Panc1 (cell line): ENCODE measurements at places on chromosomes 12 and 14. TPM values are rescaled to one million over a fixed set of nuclear protein-coding genes. Genes with fewer than 3 reads are reported as not detected.

The BMP4 gene
- total RNA-seq: 0.87 TPM

The PELI2 gene
- 0.28 TPM for total RNA-seq

The SLC6A15 gene
- 0.36 TPM for total RNA-seq

The MFAP5 gene
- total RNA-seq: not detected

The PZP gene
- total RNA-seq: not detected

The CELA1 gene
- not detected for total RNA-seq

The KCNJ8 gene
- not detected for total RNA-seq

The RNASE1 gene
- 0.69 TPM for total RNA-seq

The ISM2 gene
- total RNA-seq: 2.6 TPM

The MDP1 gene
- 8.9 TPM for total RNA-seq

The KRT79 gene
- not detected for total RNA-seq

The STAC3 gene
- 0.87 TPM for total RNA-seq

The KRT80 gene
- total RNA-seq: 51.5 TPM

The SSTR1 gene
- not detected for total RNA-seq

The HOXC9 gene
- total RNA-seq: 37.2 TPM

The KRT81 gene
- 0.90 TPM for total RNA-seq

The DCN gene
- 1.9 TPM for total RNA-seq

- no peak for DNase-seq
Measured at GRCh38 chr12:53205747-53206419, 1.2 kb downstream of the ITGB7 start.

GRCh38 chr12:14892726-14893505 lies 7.3 kb upstream of the MGP start:
- DNase-seq: no peak

DNA sequence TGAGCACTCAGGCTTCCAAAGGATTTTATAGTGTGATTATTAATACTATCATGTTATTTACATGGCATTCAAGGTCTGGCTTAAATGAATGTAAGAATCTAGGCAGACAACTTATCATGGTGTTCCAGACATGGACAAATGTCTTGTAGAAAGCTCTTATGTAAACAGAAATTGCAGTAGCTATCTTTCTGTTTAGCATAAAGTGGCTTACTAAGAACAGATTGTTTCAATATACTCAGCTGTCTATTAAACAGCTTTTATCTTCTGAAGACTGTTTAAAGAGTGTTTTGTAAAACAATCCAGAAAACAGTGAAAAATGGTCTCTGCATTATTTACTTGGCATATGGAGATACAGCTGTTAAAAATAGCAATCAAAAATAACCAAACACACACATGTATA lies 1061.8 kb upstream of the SEL1L start:
- DNase-seq: no peak

DNA sequence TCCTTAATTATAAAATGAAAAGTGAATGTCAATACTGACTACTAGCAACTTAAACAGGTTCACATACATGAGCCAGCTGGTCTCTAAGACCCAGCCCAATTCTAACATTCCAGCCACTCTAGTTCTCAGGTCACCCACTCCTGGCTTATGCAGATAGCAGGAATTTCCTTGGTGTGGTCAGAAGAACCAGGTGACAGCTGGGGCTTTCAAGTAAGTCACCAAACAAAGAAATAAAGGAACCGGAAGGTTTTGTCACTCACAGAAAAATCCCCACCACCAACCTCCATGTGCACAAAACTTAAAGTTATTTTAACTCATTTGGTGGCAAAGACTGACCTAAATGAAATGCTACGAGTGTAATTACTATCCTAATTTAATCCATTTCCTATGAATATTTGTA lies 129.6 kb upstream of the CDKN3 start:
- no peak for DNase-seq

- no peak for DNase-seq
Measured at GRCh38 chr12:54555670-54556257, 6.4 kb downstream of the PDE1B start.

DNA sequence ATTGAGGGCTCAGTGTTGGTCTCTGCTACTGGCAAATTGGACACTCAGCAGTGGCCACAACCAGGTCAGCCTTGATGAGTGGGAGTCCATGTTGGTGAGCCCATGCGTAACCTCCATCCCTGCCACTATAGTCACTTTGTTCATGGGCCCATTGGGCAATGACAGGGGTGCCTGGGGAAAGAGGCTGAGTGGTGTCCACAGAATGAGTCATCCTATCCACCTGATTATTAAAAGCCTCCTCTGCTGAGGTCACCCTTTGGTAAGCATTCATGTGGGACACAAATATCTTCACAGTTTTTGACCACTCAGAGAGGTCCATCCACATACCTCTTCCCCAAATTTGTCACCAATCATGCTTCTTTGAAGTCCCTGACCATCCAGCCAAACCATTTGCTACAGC lies 50.0 kb downstream of the FIGNL2 start:
- DNase-seq: no peak

- no peak for DNase-seq
Measured at GRCh38 chr12:77076886-77077285, 11.5 kb upstream of the E2F7 start.

DNA sequence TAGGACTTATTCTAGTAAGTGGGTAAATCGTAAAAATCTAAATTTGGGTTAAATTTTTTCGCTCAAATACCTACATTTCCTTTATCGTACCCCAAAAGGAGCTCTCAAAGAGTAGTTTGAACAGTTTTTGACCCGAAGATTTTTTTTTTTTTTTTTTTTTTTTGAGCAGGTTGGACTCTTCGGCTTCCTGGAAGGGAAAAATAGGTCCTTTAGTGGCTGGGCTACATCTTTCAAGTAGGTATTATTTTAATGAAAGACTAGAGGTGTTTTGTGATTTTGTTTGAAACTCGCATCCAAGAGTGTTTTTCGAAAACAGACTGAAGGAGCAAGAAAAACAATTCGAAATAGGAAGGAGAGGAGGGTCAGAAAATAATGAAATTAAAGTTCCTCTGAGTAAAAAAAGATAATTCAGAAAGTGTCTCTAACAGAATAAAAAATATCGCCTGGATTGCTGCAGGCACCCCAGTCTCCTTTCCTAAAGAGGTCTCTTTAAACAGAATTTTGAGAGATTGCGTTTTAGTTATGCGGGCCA lies 6.0 kb downstream of the CDKN1B start:
- no peak for DNase-seq

DNA sequence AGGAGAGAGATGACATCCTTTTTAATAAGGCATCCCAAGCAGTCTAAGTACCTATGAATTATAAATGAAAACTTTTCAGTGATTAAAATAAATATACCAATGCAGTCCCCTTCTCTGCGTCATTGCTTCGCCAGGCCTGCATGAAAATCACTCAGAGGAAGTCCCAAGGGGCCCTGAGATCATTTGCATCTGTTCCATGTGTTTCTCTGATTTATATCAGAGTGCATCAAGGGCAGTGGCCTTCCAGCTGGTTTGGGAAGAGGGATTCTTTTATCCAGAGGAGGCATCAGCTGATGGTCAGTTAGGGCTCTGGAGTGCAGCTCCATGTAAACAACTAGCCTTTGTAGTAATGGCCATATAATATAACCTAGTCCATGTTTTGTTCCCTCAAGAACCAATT lies 210.1 kb downstream of the RGS6 start:
- DNase-seq: no peak

DNA sequence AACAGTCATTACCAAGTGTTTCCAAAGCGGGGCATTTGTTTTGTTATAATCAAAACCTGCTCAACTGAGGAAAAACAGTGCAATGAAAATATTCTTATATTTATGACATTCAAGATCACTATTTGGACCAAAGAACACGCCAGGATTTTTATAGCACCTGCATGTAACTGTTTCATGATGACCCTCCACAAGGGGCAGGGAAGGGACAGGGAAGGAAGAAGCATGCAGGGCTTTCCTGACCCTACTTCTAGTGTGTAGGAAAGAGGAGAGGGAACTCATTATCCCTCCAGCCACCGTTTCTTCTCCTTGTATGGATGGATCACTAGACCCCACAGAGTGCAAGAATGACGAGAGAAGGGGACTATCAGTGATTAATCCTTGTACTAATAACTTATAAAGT lies 49.4 kb downstream of the SPPL3 start:
- no peak for DNase-seq

GRCh38 chr14:76716285-76716684 lies 45.0 kb upstream of the VASH1 start:
- no peak for DNase-seq

DNA sequence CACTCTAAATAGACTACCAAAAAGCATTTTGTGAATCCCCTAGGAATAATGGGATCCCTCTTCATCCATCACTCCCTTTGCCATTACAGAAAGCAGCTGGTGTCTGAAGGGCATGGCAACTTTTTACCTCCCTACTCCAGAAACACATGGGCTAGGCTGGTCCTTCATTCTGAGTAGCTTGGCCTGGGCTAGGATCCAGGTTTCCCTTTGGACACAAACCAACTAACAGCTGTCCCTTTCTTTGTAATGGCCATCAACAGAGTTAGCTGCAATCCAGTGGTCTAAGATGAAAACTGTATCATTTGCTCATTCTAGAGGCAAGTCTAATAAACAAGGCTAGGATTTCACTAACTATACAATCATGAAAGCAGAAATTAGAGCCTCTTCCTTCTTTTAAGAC lies 7.4 kb downstream of the GRIN2B start:
- DNase-seq: no peak

GRCh38 chr12:89528434-89528833 lies 2.6 kb upstream of the POC1B start:
- DNase-seq: no peak

DNA sequence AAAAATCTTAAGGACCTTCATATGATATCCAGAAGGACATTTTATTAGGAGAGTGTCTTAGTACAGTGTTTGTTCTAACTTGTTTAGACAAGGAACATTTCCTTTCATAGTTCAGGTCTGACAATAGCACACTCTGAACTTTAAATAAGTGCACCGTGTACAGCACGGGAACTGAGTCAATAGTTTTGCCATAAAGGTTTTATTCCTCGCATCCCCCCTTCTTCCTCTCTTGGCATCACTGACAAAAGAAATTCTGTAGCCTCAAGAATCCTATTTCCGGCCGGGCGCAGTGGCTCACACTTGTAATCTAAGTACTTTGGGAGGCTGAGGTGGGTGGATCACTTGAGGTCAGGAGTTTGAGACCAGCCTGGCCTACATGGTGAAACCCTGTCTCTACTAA lies 58.3 kb downstream of the TMCC3 start:
- no peak for DNase-seq

GRCh38 chr12:10194160-10194670 lies 15.4 kb downstream of the TMEM52B start:
- no peak for DNase-seq

DNA sequence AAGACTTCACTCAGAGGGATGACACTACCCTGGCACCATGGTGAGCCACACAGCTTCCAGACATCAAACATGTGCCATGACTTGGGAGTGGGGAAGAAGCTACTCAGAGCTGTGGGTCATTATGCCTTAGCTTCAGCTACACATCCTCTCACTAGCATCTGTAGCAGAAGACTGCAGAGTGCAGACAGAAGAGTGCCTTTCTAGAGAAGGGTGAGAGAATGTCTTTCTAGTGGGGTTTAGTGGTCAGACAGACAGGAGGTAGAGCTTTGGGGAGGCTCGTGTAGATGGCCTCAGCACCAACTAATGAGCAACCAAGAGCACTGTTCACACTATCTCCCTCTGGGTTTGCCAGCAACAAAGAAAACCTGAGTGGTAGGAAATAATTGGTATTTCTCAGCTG lies 4.9 kb upstream of the B4GALNT3 start:
- no peak for DNase-seq

- DNase-seq: no peak
Measured at GRCh38 chr12:56591961-56592360, 38.2 kb downstream of the BAZ2A start.

- DNase-seq: no peak
Measured at GRCh38 chr12:106135781-106136180, 3.0 kb downstream of the NUAK1 start.

DNA sequence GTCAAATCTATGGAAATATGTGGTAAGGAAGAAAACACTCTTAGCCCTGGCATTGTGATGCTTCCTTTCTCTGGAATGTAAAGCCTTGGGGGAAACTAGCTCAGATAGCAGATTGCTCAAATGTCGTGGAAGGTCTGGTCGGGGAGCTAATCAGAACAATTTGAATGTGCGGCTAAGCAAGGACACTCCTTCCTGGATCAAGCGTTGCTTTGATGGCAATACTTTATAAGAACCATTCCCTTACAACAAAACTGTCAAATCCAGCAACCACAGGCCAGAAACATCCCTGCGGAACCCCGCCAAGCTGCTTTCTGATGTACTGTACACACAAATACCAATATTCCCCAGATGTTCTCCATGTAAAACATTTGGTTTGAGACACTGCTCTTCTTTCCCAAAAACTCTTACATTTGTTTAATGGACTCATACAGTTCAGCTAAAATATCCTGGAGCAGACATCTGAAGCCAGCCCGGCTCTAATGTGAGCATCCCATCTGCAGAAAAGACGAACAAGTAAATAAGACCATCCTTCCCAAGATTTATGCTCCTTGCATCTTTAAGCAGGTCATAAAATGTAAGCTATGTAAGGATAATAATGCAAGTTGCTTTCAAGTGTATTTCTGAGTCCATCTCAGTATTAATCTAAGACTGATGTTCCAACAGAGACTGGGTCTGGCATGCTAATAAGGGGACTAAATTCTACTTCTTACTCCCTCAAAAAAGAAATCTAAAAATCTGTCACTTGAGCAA lies 20.2 kb downstream of the NUAK1 start:
- DNase-seq: no peak

GRCh38 chr12:100375038-100375735 lies 18.3 kb downstream of the SLC17A8 start:
- no peak for DNase-seq

GRCh38 chr14:36096090-36096489 lies 80.4 kb downstream of the PTCSC3 start:
- no peak for DNase-seq

DNA sequence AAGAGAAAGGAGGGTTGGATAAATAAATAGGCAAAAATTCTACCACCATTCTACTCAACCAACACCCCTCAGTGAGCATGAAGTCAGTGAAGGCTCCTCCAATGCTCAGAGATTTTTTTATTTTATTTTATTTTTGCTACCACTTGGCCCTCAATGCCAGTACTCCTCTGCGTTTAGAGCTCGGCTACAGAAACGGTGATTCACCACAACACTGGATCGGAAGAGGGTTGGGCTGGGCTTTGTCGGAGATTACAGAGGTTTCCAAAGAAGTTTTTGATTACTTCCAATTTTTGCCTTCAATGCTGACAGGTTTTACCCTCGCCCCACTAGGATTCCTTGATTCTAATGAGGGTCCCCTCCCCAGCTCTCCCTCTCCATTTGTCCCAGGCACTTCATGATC lies 1027.2 kb upstream of the TMEM132C start:
- DNase-seq: no peak
